ENCODE measurements at places on chromosomes 7 and 10.

DNA sequence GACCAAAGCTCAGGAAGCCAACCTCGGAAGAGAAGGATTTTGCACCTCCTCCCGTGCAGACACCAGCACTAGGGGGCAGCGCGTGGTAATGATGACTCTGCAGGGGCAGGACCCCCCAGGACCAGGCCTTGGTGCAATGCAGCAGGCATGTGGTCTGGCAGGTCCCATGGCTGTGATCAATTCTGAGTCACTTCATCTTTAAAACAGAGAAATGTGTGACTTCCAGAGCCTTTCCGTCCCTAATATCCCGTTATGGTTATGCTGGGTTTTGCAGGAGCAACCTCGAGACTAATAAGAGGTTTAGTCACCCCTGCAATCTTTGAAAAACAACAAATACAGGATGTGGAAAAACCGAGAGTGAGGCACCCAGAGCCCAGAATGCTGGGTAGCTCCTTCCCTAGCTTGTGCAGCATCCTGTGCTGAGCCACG, 30.2 kb upstream of the GJD4 start:
- no peak for DNase-seq

DNA sequence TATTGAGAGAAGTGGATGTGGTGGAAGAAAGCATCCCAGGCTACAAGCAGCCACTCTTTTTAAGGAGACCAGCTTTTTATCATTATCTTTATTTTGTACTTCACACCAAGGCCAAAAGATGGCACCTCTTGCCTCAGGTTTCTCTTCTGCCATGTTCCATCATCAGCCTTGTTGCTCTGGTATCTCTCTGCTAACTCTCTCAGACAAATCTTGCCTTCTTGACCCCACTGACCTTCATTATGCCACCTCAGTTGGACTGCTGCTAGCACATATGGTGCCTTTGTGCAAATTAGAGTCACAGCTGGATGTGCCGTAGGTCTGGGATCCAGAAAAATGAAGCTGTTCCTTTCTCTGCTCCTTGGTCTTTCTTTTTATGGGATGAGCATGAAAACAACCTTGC, 47.1 kb upstream of the DYNC1I1 start:
- DNase-seq, result no peak

DNA sequence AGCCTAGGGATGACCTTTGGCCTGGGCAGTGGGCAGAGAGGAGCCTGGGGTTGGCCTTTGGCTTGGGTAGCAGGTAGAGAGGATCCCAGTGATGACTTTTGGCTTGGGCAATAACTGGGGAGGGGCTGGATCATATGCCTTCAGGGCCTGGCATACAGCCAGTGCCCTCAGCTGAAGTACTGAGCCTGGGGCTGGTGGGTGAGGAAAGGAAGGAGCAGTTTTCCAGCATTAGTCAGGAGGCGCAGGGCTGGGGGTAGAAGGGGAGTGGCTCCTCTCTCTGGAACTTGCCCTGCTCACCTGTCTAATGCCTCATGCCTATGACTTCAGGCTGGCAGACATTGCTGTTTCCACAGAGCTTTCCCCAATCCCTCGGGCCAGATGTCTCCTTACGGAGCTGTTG, 15.2 kb upstream of the COMTD1 start:
- no peak for DNase-seq

- peak; percentile 22 for DNase-seq
Observed at GRCh38 chr7:24971333-24972165, 8.4 kb downstream of the OSBPL3 start.

- no peak for DNase-seq
Observed at GRCh38 chr7:134992626-134993179, 6.4 kb downstream of the AGBL3 start.

DNA sequence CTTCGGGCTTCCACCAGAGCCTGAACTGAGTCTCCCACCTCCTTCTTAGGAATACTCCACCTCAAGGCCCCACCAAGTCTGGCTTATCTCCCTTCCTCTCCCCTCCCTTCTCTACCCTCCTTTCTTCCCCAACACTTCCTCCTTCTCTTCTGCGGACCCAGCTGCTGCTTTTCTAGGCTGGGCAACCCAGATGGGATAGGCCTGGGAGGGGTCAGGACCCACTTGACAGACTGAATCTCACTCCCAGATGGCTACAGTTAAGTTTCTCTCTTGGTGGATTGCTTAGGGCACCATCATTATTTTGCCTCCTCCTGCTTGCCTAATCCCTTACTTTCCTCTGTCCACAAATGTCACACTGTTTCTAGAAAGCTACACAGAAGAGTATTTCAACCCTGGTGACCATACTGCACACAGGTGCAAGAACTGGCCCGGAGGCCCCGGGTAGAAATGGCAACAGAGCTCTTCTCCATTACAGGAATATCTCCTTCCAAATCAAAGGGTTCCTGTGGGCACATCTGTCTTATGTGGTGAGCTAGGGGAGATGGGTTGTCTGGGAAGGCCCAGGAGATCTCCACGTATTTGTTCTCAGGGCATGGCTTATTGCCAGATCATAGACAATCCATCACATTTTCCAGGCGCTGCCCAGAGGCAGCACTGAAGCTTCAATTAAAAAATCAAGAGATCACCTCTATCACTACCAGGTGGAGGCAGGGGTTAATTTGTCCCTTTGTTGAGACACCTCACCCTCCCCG, 5.1 kb upstream of the HOXA11 start:
- no peak for DNase-seq

- DNase-seq, result peak; percentile 82
Observed at GRCh38 chr7:131355917-131356777, 28.5 kb downstream of the MKLN1 start.

GRCh38 chr7:73739387-73739767, 775 bp upstream of the ABHD11 start:
- no peak for DNase-seq

- DNase-seq, result peak; percentile 9
Observed at GRCh38 chr10:114957673-114958072, 19.7 kb downstream of the TRUB1 start.

GRCh38 chr10:132048294-132048667, 17.5 kb upstream of the JAKMIP3 start:
- DNase-seq, result no peak

DNA sequence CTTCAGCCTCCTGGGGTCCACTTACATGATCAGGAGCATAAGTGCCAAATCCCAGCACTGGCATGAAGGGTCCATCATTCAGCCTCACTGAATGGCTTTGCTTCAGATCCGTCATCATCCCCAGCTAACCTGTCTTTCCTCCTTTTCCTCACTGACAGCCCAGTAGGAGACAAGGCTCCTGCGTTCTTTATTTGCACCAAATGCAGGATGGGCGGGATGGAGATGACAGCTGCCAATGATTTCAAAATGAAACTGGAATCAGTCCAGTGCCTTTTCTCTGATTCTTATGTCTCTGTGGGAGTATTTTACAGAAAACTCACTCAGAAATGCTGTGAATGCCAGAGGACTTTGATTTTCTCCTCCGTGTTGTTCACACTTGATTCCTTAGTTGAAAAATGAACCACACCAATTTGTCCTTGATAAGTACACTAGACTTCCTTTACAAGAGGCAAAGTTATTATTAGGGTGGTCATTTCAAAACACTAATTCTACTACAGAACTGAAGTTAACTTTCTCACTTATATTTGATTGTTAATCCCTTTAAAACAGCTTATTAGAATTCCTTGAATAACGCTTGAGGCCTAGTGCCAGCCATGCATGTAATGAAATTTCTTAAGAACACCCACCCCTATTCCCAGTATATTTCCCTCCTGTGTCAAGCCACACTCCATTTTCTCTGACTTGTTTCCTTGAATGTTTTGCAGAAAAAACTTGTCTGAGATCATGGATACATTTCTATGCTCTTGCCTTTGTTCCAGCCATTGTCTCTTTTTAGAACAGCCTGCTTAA, at the start of gene AKR1C8:
Gene AKR1C8, minus strand, starts transcription at position 164 of the 789 bp plus-strand sequence. Its CDS starts 46 bp downstream, at position 118.
- no peak for DNase-seq

DNA sequence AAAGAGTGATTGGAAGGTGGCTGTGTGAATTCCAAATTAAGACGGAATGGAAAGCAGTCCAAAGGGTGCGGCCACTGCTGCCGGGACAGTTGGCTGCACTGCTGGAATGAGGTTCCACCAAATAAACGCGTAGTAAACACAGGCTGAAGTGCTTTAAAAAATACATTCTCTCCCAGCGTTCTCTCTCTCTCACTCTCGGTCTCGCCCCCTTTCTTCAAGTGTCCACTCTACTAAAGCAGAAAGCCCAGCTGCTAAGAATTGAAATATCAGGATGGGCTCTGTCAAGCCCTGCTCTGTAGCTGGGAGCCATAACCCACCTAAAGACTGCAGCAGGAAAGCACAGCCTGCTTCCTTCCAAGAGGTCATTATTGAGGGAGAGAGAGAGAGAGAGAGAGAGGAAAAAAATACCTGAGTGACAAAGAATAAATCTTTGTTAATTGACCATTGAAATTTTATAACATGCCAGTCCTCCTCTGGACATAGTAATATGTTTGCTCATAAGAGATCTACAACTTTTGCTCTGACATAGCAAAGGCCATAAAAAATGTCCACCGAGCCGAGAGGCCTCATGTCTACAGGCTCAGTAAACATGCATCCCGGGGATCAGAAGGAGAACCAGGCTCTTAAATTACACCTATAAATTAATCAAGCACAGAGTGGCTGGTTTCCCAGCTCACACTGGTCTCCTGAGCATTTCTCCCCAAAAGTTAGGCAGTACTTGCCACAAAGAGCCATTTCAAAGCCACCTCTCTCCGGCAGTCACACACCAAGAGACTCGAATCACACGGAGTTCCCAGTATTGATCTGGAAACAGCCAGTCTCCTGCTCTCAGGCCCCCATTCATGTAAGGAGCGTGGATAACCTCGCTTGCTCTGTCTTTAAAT, 72.8 kb downstream of the FGFR2 start:
- no peak for DNase-seq

GRCh38 chr7:134892963-134893362, 93.3 kb upstream of the AGBL3 start:
- no peak for DNase-seq

GRCh38 chr7:91034459-91035368, 229.5 kb upstream of the FZD1 start:
- peak; percentile 45 for DNase-seq

DNA sequence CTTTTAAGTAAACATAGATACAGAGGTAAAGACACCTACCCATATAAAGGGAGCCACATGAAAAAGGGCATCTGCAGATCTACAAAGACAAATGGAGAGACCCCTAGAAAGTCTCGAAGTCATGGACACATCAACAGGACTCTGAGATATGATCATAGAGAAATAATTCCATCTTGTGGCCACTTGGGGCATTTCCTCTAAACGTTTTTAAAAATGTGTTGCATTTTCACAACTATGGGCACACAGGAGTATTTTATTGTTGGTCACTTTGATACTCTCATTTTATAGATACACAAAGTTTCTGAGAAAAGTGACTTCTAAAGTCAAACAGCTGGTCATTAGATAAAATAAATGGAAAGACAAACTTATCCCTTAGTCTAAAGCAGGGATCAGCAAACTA, 87.1 kb downstream of the CRTAC1 start:
- DNase-seq, result no peak

GRCh38 chr10:117074621-117075020, 63.4 kb downstream of the VAX1 start:
- DNase-seq, result peak; percentile 12

- DNase-seq, result no peak
Observed at GRCh38 chr10:105073999-105074398, 432.9 kb downstream of the SORCS3 start.

GRCh38 chr7:110877016-110877415, 213.9 kb upstream of the LRRN3 start:
- no peak for DNase-seq

- DNase-seq, result peak; percentile 28
Observed at GRCh38 chr7:115356139-115356746, 434.3 kb downstream of the MDFIC start.

DNA sequence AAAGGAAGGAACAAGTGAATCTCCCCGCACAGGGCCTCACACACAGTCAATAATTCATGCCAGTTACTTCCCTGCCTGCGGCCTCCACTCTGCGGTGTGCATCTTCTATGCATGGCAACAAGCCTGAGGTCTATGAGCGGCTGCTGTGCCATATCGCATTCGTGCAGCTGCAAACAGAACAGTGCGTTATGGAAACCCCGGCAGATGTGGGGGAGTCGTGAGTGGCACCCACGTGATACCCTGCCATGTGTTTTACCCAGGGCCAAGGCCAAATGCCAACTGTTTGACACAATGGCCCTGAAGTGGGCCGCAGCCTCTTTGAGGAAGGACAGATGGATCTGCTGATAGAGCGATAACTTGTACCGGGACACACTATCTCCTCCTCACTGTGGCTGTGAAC, 13.4 kb downstream of the TNS3 start:
- peak; percentile 55 for DNase-seq

GRCh38 chr7:37201876-37202198, 246.8 kb downstream of the ELMO1 start:
- no peak for DNase-seq

- DNase-seq, result no peak
Observed at GRCh38 chr7:6359021-6359420, 86.6 kb upstream of the CYTH3 start.

DNA sequence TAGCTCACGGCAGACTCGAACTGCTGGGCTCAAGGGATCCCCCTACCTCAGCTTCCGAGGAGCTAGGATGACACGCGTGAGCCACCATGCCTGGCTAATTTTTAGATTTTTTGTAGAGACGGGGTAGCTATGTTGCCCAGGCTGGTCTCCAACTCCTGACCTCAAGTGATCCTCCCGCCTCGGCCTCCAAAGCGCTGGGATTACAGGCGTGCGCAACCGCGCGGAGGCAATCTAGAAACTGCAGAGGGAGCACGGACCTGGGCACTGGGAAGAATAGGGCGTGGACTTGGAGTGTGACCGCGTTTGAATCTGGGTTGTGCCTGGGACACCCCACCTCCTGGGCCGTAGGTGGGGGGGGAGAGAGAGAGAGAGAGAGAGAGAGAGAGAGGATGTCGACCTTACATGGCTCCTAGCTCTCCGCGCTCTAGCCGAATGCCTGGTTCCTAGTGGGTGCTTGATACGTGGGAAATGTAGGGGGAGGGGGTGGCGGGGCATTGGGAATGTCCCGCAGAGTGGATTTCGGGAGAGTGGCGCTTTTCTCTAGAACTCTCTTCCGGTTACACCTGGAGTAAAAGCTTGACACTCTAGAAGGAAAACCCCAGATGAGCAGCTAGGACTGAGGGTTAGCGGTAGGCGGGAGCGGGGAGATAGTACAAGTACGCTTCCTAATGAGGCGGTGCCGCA, 1.2 kb upstream of the MAP3K8 start:
- DNase-seq, result peak; percentile 30

DNA sequence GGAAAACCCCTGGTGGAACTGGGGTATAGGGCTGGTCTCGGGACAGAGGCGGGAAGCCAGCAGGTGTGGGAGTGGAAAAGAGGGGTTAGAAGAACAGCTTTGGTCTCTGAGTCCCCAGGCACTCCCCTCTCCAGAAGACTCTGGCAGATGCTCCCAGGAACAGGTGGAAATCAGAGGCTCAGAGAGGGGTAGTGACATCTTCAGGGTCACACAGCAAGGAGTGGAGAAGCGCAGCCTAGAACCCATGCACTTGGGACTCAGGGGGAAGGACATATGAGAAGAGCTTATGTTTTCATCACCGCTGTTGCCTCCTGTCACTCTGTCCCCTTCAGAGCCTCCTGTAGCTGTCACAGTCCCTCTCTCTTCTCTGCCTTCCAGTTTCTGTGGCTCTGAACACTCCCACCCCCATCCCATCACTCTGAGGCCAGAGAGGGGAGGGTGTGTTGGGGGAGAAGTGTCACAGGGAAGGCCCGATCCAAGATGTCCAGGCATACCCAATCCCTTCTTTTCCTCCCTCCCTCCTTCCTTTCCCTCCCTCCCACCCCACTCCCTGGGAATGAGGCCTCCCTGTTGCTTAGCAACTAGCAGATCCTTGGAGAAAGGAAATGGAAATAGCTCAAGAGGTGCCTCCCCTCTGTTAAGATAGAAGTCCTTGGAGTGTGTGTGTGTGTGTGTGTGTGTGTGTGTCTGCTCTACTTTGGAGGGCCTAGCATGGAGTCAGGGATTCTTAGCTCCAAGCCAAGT, 32.0 kb downstream of the SRRM3 start:
- no peak for DNase-seq

GRCh38 chr10:27834476-27834875, 88.9 kb upstream of the MKX start:
- DNase-seq, result no peak

All from suppressor macrophage treated with lipopolysaccharide for 4 hours (primary cell).